ENCODE measurements at places on chromosomes 2 and 18.

DNA sequence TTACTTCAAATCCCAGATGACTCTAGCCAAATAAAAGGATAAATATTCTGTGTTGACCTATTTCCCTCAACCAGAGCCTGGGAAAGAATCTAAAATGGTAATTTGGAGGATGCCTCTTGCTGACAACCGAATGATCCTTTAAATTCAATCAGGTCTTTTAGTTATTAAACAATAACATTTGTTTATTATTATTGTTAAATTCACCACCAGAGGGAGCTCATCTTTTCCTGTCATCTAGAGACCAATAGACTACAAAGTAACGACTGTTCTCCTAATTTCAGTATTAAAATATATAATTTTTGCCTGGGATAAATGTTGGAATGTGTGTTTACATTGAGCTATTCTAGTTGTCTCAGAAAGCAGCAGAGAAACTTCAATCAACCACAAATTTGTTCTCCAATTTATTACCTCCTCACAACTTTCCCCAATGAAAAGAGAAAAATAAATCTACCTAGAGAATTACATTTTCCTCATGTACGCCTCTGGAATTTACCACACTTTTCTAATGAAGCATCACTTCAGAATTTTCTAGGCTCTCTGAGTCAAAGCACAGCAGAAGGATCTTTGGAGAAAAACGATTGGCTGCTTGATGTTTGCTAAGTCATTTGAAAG, 142.7 kb downstream of the SCG2 start:
- DNase-seq: no peak

- DNase-seq: peak; percentile 55
Observed at GRCh38 chr18:48922801-48923730, 27.7 kb downstream of the SMAD7 start.

GRCh38 chr2:77469106-77469505, 53.1 kb downstream of the LRRTM4 start:
- DNase-seq: no peak

DNA sequence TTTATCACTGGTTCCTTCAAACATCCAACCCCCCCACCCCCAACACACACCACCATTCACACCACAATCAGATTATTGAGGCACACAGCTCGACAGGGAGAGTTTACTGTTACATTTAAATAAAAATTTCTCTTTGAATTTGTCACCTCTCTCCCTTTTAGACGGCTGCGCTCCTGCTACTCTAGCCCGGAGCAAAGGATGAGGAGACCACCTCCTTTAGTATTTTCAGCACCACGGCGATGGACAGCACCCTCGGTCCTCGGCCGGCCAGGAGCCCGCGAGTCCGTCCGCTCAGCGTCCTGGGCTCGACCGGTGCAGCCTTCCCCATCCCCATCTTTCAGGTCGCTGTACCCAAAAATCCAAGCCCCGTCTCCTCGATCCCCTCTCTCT, 892 bp downstream of the CELF4 start:
- no peak for DNase-seq

- no peak for DNase-seq
Observed at GRCh38 chr2:8436585-8436984, 245.3 kb upstream of the ID2 start.

GRCh38 chr2:97713296-97714083, at the start of gene ZAP70:
Gene ZAP70 (plus strand): TSS chr2:97713576. CDS start chr2:97724037, 10,461 bp downstream.
- DNase-seq: no peak

- DNase-seq: no peak
Observed at GRCh38 chr2:164792316-164793170, 49.1 kb downstream of the COBLL1 start.

DNA sequence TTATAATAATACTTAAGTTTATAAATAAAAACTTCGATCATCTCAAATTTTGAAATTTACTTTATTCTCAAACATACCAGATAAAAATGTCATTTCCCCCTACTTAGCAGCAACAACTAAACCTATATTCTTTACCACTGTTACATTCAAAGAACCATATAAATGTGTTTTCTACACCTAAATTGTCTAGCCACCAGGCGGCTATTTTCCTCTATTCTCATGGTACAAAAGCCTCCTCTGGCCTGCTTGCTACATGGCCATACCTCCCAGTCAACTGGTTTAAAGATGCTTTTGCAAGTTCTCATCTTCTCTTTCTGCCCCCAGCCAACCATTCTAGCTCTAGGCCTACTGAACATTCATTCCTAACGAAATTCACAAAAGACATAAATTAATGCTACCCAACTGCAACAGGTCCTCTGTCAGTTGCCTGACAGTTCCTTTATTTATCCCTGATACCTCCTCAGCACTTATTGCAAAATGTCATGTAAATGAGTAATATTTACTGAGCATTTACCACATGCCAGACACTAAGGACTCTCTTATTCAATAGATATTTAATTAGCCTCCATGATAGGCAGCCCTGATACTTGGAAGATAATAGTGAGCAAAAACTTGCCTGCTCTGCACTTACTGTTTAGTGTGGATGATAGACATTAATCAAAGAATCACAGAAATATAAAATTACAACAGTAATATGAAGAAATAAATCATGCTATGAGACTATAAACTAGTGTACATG, 5.0 kb downstream of the C1D start:
- DNase-seq: no peak

- no peak for DNase-seq
Observed at GRCh38 chr2:200399046-200399445, 92.6 kb downstream of the SPATS2L start.

DNA sequence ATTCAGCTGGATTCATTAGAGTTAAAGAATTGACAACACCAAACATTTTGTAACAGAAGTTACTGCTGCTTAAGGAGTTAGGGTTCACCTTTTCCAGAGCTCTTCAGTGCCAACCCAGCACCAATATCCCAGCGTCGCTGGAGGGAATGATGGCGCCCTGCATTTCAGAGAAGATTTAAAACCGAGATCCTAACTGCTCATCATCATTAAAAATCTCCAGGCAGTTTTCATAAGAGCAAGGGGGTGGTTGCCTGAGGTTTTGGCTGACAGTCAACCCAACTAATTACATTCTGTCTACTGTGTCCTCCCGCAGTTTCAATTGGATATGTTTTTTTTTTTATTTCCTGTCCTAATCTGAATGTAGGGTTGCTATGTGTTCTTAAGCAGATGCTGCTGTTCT, 509.6 kb upstream of the TCF4 start:
- no peak for DNase-seq

- DNase-seq: peak; percentile 49
Observed at GRCh38 chr2:150487537-150488429, at the start of gene RND3. Gene RND3 (minus strand): TSS chr2:150487667. CDS start chr2:150487417, 250 bp downstream.

DNA sequence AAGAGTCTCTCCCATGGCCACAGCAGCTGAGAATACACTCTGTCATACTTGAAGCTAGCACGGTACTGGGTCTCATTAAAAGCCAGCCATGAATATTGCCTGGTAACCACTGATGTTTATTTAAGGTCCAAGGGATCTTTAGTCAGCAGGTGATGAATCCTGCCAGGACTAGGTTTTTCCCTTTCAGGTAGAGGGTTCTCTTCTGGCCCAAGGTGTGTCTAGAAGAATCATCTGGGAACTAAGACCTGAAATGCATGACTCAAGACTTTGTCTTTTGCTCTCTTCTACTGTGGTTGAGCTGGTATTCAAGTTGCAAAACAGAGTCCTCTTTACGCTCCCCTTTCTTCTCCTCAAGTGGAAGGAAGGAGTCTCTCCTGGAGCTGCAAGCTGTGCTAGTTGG, 400.5 kb upstream of the FSIP2 start:
- no peak for DNase-seq

- DNase-seq: no peak
Observed at GRCh38 chr2:25586726-25587144, 86.6 kb downstream of the DTNB start.

DNA sequence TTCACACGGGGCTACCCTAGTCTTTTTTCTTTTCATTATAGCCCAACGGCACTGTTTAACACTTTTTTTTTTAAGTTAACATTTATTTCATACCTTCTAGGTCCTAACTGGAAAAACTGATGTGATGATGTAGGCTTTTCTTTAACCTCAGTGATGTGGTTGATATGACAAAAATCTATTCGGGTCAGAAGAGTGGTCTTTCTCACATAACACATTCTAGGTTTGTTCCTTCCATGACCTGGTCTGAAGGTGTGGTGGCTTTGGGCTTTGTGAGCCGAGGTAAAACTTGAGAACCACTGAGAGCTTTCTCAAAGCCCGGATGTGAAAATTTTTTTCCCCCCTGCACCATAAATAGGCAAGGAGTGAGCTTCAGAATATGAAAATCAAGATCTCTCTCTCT, 44.2 kb downstream of the GPD2 start:
- DNase-seq: no peak

DNA sequence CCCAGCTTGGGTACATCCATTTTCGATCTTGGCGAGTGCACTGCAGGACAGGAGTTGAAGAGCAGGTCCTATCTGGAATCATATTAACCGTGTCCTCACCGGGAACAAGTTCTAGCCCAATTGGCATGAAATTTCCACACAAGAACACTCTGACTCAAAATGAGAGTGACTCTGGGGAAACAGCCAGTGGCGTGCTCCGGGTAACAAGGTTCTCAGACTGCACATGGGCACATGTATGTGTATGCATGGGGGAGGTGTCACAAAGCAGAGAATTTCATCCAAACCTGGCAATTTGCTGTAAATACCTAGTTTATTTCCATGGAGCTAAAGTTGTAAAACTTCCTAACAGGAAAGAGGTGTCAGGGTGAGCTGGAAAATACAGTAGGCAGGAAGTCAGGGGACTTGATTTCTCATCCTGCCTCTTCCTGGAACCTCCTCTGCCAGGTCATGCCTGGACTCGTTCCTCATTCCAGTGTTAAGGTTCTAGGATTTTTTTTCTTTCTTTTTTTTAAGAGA, 1.7 kb downstream of the TUBB6 start:
- DNase-seq: no peak

- no peak for DNase-seq
Observed at GRCh38 chr18:23867006-23867405, 147.5 kb upstream of the TTC39C start.
